ENCODE measurements at places on chromosomes 2 and 18.

DNA sequence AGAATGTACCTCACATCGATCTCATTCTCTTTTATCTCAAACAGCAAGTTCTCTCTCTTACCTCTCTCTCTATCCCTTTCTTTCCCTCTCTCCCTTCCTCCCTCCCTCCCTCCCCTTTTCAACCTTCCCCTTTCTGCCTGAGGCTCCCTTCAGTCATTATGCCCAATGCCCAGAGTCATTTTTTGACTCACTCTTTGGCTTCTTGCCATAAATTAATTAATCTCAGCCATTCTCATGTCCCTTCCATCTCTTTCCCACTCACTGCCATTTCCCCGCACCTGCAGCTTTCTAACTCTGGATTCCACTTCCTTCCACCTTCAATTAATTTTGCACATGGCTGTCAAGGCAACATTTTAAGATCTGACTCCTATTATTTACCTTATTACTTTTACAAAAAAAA, 60.1 kb downstream of the EVA1A start:
- no peak for DNase-seq

DNA sequence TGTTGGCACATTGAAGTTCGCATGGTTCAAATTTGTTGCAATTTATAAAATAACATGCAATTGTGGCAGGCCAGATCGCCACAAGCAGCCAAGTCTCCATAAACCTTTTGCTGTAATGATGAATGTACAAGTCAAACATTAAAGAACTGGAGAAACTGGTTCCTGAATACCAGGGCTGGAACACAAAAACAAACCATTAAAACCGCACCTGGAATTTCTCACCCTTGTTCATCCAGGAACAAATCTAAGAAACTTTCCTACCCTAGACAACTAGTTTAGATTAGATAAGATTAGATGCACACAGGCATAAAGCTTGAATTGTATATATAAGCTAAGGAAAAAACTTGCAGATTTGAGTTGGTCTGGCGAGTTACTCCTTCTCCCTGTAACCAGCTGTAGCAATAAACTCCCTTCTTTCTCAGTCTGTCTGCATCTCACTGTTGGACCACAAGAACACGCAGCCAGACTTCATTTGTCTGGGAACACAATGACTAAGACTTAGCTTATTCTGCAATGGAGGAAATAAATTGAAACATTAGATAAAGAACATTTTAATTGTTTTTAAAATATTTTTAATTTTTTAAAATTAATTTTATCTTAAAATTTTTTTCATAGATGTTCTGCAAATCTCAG, 1835.5 kb upstream of the LRRTM1 start:
- DNase-seq = no peak

DNA sequence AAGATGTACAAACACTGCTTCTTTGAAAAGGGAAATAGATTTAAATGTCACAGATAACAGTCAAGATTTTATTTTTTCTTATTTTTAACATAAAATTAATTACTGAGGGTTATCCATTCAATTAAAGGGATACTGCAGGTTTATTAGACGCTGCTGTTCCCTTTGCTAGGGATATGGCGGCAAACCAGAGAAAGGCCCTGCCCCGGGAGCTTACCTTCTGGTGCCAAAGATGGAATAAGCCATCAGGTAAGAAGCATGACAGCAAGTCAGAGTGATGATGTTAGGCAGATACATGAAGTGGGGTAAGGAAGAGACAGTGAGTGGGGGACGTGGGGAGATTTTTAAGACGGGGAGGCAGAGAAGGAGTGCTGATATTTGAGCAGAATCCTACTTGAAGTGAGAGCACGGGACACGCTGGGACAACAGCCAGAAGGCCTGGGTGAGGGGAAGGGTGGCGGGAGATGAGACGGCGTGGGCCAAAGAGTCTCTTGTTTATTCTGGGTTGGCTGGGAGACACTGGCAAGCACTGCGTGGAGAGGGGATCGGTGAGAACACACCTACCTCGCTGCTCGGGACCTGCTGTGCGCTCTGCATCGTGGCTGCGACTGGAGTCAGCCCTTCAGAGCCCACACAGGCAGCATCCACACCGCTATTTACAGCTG, 250.5 kb upstream of the TMEM200C start:
- no peak for DNase-seq

DNA sequence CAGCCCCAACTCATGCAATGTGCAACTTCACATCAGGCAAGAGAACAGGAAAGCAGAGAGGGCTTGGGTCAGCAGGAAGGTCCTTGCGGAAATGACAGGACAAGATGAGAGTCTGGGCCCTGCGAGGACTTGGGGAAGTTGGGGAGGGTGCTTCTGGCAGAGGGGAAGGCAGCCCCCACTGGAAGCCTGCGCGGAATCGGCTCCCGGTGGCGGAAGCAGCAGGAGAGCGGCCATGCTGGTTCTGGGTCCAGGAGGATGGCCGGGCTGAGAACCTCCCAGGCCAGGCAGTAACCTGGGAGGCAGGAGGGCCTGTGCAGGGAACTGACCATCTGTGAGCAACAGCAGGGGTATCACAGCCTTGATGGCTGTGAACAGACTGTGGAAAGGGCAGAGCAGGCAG, 112.9 kb downstream of the MBP start:
- DNase-seq = no peak

DNA sequence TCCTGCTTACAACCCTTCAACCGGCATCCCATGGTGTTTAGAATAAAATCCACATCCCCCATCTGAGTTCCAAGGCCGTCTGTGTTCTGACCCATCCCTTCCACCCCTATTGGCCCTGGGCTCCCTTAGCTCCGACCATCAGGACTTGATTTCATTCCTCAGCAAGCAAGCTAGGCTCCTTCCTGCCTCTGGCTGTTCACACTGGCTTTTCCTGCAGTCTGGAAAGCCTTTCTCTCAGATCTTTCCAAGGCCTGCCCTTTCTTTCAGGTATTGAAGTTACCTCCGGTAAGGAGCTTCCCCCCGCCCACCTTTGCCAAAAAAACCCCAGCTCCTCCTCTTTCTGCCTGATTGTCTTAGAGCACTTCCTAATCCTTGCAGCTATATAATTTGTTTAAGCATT, 86.8 kb downstream of the CLIP4 start:
- DNase-seq = no peak

DNA sequence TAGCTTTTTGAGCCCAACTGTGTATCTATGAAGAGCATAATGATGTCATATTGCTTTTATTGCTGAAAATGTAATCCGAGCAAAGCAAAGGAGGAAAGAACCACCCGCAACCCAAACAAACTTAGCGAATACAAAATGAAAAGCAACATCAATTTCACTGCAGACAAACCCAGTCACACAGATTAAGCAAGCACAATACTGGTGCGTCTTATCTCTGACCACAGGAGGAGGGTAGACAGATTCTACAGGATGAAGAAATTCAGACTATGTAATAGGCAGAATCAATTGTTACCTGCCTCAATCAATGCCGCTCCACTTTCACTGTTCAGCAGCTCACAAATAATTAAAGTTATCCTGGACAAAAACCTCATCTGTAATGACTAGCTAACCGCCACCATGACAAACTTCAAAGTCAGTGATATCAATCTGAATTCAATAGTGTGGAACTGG, 115.5 kb upstream of the SP3 start:
- no peak for DNase-seq

DNA sequence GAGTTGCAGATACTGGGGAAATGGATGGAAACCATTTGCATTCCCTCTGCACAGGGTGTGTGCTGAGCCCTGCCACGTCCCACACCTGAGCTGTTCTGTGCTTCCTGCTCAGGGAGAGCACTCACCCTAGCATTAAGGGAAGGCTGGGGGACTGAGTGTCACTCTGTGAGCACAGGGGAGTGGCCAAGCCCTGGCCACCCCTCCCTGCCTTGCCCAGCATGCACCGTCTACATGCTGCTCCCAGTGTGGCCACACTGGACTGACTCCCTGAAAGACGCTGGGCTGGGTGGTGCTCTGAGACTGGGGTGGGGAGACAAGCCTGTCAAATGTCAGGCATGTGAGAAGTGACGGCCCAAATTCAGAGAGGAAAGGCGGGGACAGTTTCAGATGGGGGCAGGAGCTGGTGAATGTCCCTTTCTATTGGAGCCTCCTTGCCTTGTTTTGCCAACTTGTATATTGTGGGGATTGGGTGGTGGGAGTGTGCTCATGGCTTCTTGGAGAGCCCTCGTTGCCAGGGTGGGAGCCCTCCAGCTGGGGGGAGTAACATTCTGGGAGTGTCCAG, 298.4 kb upstream of the HS6ST1 start:
- DNase-seq = no peak

GRCh38 chr2:136718273-136718672, 47.1 kb upstream of the THSD7B start:
- DNase-seq = no peak

DNA sequence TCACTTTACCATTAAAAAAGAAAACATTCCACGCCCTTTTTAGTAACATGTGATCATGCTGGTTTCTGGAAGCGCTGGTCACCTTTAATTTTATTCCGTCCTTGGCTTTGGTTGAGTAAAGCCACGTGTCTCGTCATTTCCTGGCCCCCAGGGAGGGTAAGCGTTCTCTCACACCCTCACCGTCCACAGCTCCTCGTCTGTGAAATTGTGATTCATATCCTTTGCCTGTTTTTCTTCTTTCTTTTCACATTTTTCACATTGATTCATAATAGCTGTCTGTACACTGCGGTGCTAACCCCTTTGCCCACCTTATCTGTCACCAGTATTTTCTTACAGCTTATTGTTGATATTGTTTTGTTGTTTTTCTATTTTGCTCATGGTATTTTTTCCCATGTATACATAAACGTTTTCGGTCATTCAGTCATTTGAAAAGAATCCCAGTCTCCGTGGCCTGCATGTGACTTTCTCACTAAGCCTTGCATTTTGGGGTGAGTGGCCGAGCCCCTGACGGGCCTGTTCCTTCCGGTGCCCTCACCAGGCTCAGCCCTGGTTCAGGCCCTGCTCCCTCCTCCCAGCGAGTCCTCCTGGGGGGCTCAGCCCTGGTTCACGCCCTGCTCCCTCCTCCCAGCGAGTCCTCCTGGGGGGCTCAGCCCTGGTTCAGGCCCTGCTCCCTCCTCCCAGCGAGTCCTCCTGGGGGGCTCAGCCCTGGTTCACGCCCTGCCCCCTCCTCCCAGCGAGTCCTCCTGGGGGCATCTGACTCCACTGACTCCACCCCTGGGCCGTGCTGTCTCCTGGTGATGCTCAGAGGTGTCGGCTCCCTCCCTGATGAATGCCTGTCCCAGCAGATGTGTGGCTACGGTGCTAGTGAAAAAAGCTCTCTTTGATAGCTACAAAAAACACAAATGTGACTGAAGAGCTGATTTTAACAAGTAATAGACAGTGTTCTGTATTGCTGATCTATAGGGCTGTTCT, 249.7 kb upstream of the PXDN start:
- no peak for DNase-seq

- DNase-seq = no peak
These were observed 57.8 kb upstream of the NABP1 start for GRCh38 chr2:191620144-191620543.

DNA sequence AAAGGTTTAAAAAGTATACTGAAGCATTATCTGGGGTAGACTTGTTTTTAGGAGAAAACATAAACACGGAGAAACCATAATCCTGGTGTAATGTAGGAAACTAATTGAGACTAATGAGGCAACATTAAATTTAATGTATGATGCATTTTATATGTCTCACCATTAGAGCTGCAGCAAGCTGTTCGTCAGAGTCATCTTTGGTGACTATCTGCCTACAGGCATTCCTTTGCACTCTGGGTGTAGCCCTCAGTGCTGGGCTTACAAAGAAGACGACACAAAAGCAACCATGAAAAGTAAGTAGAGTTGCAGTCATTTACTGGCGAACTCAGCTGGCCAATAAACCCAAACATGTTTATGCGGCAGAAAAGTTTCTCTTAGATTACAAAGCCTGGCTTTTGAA, 415.3 kb upstream of the ZEB2 start:
- DNase-seq = no peak

DNA sequence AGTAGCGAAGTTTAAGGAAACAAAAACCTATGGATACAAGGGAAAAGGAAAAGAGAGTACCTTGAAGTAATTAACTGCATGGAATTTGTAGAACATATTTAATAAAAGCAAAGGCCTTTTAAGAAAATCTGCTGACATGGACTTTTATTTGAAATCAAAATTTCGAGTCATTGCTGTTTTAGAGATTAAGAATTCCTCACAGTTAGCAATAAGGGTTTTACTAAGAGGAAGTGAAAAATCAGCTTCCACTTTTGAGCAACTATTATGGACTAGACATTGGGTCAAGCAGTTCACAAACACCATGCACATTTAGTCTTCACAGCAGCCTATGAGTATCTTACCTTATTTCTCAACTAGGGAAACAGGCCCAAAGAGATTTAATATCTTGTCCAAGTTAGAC, 876.3 kb downstream of the BCL11A start:
- DNase-seq = no peak

DNA sequence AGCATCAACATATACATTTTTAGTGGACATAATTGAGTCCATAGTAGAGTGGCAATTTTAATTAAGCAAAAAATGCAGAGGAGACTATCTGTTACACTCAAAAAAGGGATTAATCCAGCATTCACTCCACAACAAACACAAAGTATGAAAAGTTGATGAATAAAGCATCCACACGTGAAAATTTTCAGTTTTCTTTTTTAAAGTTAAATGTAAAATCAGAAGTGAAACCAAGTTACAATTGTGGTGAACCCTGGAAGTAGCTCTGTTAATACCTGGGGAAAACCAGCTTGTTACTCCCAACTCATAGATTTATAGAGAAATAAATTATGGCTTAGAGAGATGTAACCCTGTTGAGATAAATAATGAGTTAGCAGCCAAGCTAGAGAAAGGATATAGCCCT, 807.8 kb downstream of the TRIB2 start:
- DNase-seq = no peak

DNA sequence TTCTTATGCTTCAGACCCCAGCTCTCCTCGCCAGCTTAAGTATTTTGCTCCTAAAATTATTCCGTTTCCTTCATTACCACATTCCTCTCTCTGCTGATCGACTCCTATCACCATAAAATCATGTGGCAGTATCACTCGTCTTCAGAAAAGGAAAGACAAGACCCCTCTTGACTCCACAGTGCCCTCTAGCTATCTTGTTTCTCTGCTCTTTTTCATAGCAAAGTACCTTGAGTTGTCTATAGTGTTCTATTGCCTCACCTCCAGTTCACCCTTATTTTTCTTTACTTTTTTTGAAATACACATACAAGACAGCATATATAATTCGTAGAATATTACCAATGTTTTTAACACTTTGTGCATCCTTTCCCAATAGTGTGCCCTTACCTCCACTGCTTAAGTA, 273.2 kb upstream of the SIX3 start:
- DNase-seq = no peak

- no peak for DNase-seq
These were observed 8.5 kb upstream of the ANKRD62 start for GRCh38 chr18:12085136-12085535.

GRCh38 chr2:163682695-163683094, 53.1 kb downstream of the FIGN start:
- DNase-seq = no peak

DNA sequence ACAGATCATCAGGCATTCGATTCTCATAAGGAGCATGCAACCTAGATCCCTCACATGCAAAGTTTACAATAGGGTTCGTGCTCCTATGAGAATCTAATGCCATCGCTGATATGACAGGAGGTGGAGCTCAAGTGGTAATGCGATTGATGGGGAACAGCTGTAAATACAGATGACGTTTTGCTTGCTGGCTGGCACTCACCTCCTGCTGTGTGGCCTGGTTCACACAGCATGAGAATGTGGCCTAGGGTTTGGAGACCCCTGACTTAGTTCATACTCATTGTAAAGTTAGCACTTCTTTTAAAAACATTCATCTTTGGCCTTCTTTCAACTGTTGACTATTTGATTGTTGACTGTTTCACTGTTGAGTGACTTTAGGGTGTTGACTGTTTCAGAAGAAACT, 8.7 kb upstream of the CHMP1B start:
- DNase-seq = no peak
